ENCODE measurements at places on chromosomes 3 and 15.

GRCh38 chr15:44620081-44620480, 43.4 kb downstream of the SPG11 start:
- no peak for DNase-seq

GRCh38 chr3:160265088-160265487, 39.9 kb downstream of the C3orf80 start:
- no peak for DNase-seq

DNA sequence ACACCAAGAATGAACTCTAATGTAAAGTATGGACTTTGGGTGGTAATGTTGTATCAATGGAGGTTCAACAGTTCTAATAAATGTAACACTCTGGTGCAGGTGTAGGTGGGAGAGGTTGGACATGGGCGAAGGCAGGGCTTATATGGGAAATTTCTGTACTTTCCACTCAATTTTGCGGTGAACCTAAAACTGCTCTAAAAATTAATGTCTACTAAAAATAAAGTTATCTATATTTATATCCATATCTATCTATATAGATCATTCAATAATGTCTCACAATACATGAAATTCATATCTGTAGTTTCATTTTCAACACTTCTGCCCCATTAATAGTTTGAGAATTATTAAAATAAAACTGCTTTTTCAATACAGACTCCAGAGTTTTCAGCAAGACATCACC, 49.3 kb downstream of the CD200R1 start:
- no peak for DNase-seq

DNA sequence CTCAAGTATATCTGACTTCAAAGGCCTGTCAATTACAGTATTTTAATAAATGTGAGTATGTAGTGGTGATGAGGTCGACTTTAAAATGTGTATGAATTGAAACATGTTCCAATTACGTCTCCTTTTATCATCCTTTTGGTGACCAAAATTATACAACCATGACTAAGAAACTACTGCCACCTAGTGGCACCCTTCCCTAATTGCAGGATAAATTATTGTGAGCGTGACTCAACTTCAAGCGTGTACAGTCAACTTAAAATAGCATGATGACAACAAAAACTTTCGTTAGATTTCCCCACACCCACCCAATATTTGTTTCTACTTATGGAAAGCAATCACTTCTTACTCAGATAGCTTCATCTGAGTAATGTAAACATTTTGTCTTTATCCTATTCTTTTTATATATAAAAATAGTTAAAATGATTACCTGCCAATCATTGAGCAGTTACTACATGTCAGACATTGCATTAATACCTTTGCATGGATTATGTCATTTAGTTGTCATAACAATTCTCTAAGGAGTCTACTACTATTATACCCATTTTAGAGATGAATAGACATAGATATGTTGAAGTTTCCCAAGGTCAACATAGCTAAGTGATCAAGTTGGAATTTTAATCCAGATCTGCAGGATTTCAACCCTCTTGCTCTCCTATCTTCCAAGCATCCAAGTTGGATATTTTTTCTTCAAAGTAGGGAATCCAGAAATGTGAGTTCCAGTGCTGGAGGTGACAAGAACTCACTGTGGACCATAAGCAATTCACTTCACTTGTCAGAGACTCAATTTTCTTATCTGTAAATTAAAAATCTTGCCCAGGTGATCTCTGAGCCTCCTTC, 106.0 kb downstream of the MEX3B start:
- DNase-seq, result peak; percentile 61

GRCh38 chr15:94026458-94027304, 204.7 kb upstream of the MCTP2 start:
- no peak for DNase-seq

GRCh38 chr15:74799255-74799855, 13.3 kb upstream of the LMAN1L start:
- peak; percentile 61 for DNase-seq

DNA sequence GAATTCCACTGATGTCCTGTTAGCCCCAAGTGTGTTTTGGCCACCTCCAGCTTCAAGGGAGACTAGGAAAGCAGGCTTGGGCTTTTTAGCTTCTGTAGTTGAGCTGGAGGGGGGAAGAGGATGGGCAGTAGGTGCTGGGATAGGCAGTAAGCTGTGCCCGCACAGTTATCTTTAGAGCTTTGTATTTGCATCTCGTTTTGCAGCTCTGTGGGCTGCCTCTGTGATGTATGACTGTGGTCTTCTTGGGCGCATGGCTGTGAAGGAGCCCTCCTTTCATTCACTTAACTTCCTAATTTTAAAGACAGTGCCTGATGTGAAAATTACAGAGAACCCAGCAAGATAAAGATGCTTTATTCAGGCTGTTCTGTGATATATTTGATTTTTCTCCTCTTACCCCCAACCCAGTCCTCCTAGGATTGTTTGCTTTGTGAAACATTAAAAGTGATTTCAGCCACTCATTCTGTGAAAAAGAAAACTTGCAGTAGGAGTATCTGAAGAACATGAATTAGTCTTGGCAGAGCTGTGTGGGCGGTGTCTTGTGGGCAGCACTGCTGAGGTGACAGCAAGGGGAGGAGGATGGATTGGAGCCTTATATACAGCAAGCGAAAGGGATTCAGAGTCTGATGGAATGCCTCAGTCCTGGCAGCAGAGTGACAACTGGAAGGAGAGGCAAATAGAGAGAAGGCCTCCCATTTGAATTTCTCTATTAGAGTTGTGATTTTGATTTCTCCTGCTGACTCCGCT, 74.3 kb downstream of the LARS2 start:
- no peak for DNase-seq

DNA sequence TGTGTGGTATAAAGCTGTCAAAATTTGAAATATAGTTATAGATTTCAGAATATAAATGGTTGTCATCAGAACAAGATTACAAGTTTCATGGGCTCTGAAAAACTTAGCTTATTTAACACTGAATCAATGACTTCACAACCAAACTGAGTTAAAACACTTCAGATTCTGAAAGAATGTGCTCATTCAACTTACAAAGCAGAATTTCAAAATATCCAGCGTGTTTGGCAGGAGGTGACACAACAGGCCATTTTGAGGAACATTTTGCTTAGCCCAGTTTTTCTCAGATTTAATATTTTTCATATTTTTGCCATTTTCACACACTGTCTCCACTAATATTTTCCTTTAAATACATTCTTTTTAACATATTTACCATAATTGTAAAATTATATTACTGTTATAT, 781.1 kb downstream of the TUSC7 start:
- no peak for DNase-seq

DNA sequence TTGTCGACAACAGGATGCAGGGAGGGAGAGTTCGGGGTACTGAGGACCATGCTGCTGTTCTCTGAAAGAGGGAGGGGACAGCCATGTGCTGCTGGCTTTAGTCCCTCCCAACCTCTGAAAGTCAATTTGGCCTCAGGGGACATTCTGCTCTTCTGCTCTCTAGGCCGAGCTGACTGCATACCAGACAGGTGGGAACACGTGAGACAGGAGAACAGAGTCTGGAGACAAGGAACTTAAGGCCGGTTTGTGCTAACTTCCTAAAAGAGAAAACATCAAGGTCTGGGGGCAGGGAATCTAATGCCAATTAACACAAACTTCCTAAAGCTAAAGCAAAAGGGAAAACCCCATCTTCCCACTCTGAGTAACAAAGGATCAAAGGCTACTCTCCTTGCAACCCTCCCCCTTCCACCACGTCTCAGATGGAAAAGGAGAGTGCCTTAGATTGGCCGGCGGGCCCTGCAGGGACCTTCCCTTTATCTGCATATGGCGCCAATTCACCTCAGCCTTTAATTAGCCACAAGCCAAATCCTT, 41.0 kb downstream of the SLCO2A1 start:
- peak; percentile 82 for DNase-seq

GRCh38 chr3:68703066-68703465, 229.3 kb downstream of the TAFA4 start:
- no peak for DNase-seq

- peak; percentile 73 for DNase-seq
Observed at GRCh38 chr15:80856809-80857377, 77.7 kb downstream of the CEMIP start.

DNA sequence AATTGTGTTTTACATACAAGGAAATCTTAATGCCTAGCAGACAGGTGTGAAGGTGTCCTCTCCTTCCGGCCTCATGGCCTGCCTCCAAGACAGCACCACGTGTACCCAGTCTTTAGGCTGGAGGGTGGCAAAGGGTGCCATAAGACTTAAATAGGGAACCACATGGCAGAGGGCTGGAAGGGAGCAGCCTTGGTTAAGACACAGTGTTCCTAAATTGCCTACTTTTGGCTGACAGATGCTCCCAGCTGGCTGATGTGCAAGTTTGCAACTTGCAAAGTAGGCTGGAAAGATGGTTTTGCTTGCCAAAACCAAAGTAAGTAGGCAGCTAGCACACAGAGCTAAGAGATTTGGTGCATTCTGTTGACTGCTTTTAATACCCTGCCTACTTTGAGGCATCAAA, 45.2 kb downstream of the CCNB2 start:
- no peak for DNase-seq

Data from endodermal cell (in vitro differentiated cells).